Activated naive CD8-positive, alpha-beta T cell treated with anti-CD3 and anti-CD28 coated beads, Interleukin-2, amount 10 ng/mL, durations not matched to agents 7 days and 5 days (primary cell): ENCODE measurements at places on chromosomes 6 and 20.
A peak's percentile ranks its signal among the peaks of the same experiment; 100 is the strongest.

DNA sequence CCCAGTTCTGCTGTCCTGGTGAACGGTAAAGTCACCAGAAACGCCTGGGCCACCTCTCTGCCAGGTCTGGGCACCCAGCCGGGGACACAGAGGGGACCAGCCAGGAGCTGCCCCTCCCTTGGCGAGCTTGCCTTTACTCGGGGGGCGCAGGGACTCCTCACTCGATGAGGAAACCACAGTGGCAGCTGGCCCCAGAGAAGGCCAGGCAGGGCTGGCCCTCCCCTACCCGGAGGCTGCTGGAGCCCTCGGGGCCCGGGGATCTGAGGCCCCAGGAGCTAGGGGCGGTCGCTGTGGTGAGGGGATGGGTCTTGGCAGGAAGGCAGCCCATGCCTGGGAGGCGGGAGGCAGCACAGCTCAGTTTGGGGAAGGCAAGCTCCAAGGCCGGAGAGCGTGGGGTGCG, 80.4 kb upstream of the SLCO4A1 start:
- H3K4me3 ChIP-seq, result no peak overlapping the region
- H3K27me3 ChIP-seq, result peaks cover 9% of the 10 kb centered on the region
- DNase-seq, result no peak
- H3K36me3 ChIP-seq, result no peaks in the 10 kb centered on the region
- peaks cover 4% of the 10 kb centered on the region for H3K4me1 ChIP-seq

DNA sequence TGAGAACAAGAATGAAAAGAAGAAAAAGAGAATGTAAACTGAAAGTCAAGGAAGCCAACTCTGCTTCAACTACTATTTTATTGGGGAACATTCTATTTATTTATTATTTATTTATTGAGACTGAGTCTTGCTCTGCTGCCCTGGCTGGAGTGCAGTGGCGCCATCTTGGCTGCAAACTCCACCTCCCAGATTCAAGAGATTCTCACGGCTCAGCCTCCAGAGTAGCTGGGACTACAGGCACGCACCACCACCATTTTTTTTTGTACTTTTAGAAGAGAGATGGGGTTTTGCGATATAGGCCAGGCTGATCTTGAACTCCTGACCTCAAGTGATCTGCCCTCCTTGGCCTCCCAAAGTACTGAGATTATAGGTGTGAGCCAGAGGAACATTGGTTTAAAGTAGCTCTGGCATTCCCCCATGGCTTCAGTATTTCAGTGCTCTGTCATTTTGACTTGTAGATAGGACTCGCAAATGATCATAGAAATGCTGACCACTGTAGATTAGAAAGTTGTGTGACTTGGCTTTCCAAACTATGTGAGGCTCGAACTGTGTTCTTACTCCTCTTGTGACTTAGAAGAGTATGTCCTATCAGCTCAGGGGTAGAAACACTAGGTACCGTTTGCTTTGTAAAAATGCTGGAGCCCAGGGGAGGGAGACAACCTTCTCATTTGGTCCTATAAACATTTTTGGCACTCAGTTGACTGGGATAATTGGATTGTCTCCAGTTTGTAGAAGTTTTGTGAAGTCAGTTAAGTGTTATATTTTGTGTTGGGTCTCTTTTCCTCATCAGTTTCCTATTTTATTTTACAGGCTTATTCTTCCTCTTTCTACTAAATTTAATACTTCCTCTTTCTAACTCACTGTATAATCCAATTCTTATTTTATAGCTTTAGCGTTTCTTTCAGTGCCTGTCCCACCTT, 544.9 kb upstream of the CITED2 start:
- no peak for DNase-seq
- H3K27me3 ChIP-seq, result peaks cover 3% of the 10 kb centered on the region
- H3K4me1 ChIP-seq, result no peaks in the 10 kb centered on the region
- no peaks in the 10 kb centered on the region for H3K36me3 ChIP-seq
- H3K4me3 ChIP-seq, result no peak overlapping the region

GRCh38 chr20:51326201-51326819, 216.2 kb downstream of the NFATC2 start:
- no peak overlapping the region for H3K4me3 ChIP-seq
- H3K36me3 ChIP-seq, result no peaks in the 10 kb centered on the region
- DNase-seq, result peak; percentile 40
- H3K27ac ChIP-seq, result no peak overlapping the region

GRCh38 chr20:61284752-61285151, 32.7 kb downstream of the CDH4 start:
- DNase-seq, result no peak
- no peak overlapping the region for H3K27ac ChIP-seq
- no peaks in the 10 kb centered on the region for H3K27me3 ChIP-seq
- no peak overlapping the region for H3K4me3 ChIP-seq

- DNase-seq, result no peak
- H3K36me3 ChIP-seq, result no peaks in the 10 kb centered on the region
- peaks cover 3% of the 10 kb centered on the region for H3K27me3 ChIP-seq
- H3K4me3 ChIP-seq, result no peak overlapping the region
- H3K4me1 ChIP-seq, result no peaks in the 10 kb centered on the region
Observed at GRCh38 chr6:49847673-49848072, 18.7 kb downstream of the CRISP1 start.

GRCh38 chr6:89368999-89369398, 16.5 kb upstream of the UBE2J1 start:
- no peak overlapping the region for H3K27ac ChIP-seq
- H3K4me3 ChIP-seq, result no peak overlapping the region
- peaks cover 29% of the 10 kb centered on the region for H3K4me1 ChIP-seq
- DNase-seq, result no peak
- H3K27me3 ChIP-seq, result peaks cover under 1% of the 10 kb centered on the region

DNA sequence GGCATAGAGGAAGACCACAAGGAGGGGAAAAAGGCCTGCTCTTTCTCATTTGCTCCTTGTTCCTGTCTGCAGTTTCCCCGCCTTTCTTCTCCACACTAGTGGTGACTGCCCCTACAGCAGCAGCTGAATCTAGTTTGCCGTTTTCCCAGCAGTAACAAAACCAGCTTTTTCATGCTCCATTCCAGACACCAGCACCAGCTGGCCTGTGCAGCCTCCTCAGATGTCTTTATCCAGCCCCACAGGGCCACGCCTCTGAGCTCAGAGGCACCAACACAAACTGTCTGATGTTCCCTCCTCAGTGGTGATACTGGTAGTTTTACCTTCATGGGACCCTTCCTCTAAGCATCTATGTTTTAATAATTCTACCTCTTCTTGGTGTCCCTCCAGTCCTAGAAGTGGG, 70.4 kb upstream of the SLC24A3 start:
- H3K4me3 ChIP-seq, result no peak overlapping the region
- no peak for DNase-seq
- H3K4me1 ChIP-seq, result no peaks in the 10 kb centered on the region
- H3K27me3 ChIP-seq, result no peaks in the 10 kb centered on the region

GRCh38 chr6:167689751-167690150, 137.0 kb upstream of the AFDN start:
- H3K27ac ChIP-seq, result no peak overlapping the region
- DNase-seq, result no peak
- no peak overlapping the region for H3K4me3 ChIP-seq
- no peaks in the 10 kb centered on the region for H3K36me3 ChIP-seq

GRCh38 chr6:111687652-111688051, 82.0 kb upstream of the TRAF3IP2 start:
- H3K27me3 ChIP-seq, result no peaks in the 10 kb centered on the region
- no peak overlapping the region for H3K27ac ChIP-seq
- H3K4me3 ChIP-seq, result no peak overlapping the region
- DNase-seq, result no peak
- H3K4me1 ChIP-seq, result peaks cover 11% of the 10 kb centered on the region

GRCh38 chr6:106974999-106975737, 639 bp upstream of the CD24 start:
- peaks cover 9% of the 10 kb centered on the region for H3K4me1 ChIP-seq
- H3K27me3 ChIP-seq, result peaks cover 66% of the 10 kb centered on the region
- H3K36me3 ChIP-seq, result no peaks in the 10 kb centered on the region
- peak overlapping the region; percentile 61 for H3K4me3 ChIP-seq
- H3K27ac ChIP-seq, result no peak overlapping the region

DNA sequence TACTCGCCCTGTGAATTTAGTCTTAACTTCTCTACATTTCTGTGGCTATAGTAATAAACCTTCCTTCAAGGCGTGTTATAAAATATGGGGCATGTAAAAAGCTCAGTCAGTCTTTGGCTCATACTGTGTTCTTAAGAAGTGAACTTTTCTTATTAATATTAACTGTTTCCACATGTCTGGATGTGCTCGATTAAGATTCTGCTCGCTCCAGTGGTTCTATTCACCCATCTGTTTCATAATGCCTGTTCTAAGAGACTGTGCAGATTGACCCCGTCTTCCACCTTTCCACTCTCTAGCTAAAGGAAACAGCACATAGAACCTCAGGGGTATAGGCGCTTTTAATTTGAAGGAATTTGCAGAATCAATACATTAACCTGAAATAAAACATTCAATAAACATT, 99.9 kb downstream of the L3MBTL3 start:
- H3K27me3 ChIP-seq, result no peaks in the 10 kb centered on the region
- peaks cover 49% of the 10 kb centered on the region for H3K36me3 ChIP-seq
- peaks cover 4% of the 10 kb centered on the region for H3K4me1 ChIP-seq
- no peak overlapping the region for H3K27ac ChIP-seq
- no peak for DNase-seq

DNA sequence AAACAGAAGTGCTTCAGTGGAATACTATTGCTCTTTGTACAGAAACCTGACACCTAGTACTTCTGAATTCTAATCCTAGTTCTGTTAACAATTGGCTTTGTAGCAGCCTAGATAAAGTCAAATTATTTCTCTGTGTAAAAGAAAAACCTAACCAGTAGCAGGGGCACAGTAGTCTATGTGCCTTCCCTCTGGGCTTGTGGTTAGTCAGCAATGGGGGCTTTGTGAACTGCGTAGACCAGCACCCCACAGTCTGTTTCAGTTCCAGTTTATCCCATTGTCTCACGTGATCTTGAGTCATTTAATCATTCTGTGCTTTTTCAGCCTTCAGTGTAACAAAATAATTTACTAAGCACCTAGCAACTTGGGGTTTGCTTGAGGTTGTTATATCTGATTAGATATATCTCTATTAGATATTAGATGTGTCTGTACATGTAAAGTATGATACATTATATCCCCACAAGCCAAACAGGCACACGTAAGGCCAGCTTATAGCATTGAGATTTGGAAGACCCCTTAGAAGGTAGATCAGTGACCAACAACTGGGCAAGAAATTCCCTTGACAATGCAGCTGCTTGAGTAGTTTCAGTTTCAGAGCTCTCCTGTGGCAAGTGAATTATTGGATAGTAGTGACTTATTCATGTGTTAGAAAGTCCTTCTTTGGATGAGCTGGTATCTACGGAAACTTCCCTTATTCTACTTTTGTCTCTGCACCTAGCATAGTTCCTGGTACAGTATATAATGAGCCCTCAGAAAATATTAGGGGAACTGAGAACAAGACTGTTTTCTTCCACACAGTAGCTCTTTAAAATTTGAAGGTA, 27.9 kb upstream of the CCR6 start:
- no peak for DNase-seq
- peaks cover 55% of the 10 kb centered on the region for H3K4me1 ChIP-seq
- H3K4me3 ChIP-seq, result peak overlapping the region; percentile 47
- no peaks in the 10 kb centered on the region for H3K27me3 ChIP-seq

GRCh38 chr20:53598140-53599043, 4.8 kb upstream of the ZNF217 start:
- no peaks in the 10 kb centered on the region for H3K27me3 ChIP-seq
- H3K4me3 ChIP-seq, result peak overlapping the region; percentile 60
- peaks cover 11% of the 10 kb centered on the region for H3K36me3 ChIP-seq
- DNase-seq, result no peak
